Stimulated activated CD4-positive, alpha-beta T cell treated with anti-CD3 and anti-CD28 coated beads, Interleukin-1b, Interleukin-23, amount 100 ng/mL, for 1 hour (primary cell): ENCODE measurements at places on chromosomes 7 and 10.

DNA sequence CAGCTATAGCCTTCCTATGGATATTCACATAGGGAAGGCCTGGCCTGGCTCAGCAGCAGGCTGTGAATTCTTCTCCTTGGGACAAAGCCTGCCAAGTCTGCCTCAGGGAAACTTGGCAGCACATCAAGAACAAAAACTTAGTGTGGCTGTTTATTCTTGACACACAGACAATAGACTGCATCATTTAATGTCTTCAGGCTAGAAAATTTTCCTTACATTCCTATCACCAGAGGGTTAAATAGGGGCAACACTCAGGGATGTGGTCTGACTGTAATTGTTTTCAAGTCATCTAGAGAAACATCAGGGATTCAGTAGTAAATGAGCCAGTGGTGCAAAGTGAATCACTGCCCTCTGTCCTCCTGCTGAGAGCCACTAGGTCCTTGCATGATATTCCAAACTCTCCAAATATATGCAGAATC is 137.3 kb downstream of the SEMA3C start:
- no peak for DNase-seq

DNA sequence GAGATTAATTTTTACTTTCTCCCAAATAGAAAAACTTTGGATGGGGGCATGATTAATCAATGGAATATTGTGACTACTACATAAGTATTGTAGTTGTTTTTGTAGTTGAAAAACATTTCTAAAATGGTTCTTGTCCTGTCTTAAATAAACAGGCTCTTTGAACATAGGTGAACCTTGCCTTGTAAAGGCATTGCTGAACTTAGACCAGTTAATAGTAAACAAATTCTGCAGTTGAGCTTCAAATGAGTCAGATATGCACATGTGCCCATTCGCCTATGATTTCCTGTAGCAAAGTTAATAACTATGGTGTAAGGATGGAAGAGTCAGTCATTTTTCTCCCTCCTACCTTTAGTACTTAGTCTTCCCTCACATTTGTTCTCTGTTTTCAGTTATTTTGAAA is 22.6 kb downstream of the CUTC start:
- DNase-seq: no peak

- no peak for DNase-seq
Observed at GRCh38 chr10:111102359-111102837, 25.6 kb downstream of the ADRA2A start.

DNA sequence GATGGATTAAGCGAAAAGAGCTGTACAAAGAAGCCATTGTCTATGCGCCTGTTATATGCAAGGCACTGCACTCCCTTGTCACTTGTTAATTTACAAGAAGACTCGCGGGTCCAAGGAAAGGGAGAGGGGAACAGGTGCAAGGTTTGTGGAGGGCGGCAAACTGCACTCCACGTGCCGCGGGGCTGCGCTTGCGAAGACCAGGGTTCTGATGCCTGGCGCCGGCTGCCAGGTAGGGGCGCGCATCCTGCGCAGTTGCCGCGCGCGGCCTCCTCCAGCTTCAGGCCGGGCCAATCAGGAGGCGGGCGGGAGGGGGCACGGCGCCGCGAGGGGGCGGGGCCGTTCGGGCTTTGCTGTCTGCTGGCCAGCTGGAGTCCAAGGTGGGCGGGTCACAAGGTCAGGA is 140.6 kb upstream of the PALS2 start:
- DNase-seq: no peak

- no peak for DNase-seq
Observed at GRCh38 chr7:100602889-100603725, 944 bp downstream of the PCOLCE start.

GRCh38 chr7:47183862-47184590 is 397.9 kb downstream of the TNS3 start:
- no peak for DNase-seq

- no peak for DNase-seq
Observed at GRCh38 chr7:72337390-72338167, 74.6 kb downstream of the CALN1 start.

DNA sequence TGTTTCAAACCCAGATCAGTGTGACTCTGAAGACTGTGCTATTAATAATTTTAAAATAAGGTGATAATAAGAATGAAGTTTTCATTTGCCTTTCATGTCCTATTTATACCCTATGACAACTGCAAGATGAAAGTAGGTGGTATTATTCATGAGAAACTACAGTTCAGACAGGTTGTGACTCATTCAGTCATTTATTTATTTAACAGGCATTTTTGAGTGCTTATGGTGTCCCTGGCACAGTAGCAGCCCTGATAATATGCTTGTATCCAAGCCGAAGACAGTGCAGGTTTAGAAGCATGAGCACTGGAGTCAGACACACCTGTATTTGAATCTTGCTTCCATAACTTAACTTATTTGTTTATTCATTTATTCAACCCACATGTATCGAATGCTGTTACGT is 87.1 kb downstream of the FZD1 start:
- DNase-seq: no peak

DNA sequence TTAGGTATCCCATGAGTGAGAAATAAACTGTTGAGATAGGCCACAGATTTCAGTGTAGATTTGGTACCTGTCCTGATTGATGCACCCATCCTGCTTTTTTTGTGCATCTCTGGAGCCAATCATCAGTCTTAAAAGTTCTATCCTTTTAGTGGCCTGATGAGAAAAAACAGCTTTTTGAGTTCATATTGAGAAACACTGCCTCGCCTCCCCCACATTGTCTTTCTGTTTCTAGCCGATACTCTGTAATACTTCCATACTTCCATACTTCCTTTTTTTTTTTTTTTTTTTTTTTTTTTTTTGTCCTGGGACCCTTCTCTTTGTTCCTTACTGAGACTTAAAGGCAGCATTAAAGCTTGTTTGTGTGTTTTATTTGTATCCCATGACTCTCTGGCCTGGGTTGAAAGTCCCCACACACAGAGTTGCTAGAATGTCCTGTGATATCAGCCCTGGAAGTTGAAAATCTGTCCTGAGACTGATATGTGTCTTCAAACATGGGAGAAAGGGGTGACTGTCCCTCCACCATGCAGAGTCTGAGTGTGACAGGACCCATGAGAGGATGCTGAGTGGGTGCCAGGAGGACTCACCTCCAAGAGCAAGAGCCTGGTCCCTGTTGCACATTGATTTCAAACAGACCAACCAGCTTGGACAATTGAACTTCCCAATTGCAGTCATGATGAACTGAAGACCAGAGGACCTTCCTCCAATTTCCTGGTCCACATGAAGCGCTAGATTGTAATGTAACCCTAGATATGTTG is 5.7 kb downstream of the ZNF22 start:
- DNase-seq: no peak

- DNase-seq: no peak
Observed at GRCh38 chr10:43202657-43203447, 64.0 kb downstream of the RASGEF1A start.

GRCh38 chr7:159061674-159062212 is 82.9 kb downstream of the VIPR2 start:
- no peak for DNase-seq
